NCI-H1694 treated with DMSO at 0.1 percent for 48 hours (cell line): ENCODE measurements at places on chromosomes 11 and 22.

GRCh38 chr11:110358336-110358735 is 61.9 kb upstream of the RDX start:
- DNase-seq = no peak

DNA sequence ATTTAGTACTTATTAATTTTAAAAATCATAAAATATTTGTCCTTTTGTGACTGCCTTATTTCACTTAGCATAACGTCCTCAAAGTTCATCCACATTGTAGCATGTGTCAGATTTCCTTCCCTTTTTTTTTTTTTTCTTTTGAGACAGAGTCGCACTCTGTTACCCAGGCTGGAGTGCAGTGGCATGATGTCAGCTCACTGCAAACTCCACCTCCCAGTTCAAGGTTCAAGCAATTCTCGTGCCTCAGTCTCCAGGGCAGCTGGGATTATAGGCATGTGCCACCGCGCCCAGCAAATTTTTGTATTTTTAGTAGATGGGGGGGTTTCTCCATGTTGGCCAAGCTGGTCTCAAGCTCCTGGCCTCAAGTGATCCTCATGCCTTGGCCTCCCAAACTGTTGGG is 10.6 kb downstream of the RAB6A start:
- DNase-seq = no peak

- DNase-seq = no peak
Observed at GRCh38 chr11:19861171-19861570, 148.5 kb downstream of the NAV2 start.

- DNase-seq = peak; percentile 20
Observed at GRCh38 chr11:86919557-86920210, 35.5 kb downstream of the FZD4 start.

DNA sequence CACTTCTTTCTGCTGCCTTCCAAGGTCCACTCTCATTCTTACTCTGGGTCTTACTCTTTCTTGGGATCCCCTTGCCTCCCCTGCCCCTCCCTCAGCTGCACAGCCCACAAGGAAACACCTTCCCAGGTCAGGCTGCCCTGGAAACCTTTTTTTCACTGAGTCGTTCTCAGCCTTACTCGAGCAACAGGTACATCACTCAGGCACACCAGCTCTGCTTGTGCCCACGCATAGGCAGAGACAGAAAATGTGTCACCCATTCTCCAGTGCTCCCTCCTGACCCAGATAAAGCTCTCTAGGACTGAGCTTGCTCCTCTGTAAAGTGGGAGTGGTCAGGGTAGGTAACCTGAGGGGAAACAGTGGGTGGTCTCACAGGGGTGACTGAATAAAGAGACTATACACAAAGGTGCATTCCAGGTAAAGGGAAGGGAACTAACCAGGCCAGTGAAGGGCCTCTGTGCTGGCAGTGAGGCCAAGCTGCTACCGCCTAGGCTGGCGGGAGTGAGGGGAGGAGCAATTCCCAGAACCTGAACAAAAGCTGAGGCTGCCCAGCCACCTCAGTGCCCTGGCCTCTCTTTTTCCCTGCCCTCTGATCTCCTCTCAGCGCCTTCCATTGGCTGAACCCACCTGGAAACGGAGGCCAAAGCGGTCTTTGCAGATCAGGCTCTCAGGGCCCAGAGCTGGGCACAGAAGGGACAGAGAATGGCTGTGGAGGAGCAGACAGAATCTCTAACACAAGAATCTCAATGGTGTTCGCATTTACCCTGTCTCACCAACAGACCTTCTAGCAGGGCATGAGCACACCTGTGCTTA is 15.9 kb downstream of the PRG3 start:
- DNase-seq = no peak

GRCh38 chr11:27869701-27870100 is 169.4 kb upstream of the BDNF start:
- DNase-seq = no peak

GRCh38 chr11:40306938-40307548 is 1152.4 kb downstream of the LRRC4C start:
- no peak for DNase-seq

DNA sequence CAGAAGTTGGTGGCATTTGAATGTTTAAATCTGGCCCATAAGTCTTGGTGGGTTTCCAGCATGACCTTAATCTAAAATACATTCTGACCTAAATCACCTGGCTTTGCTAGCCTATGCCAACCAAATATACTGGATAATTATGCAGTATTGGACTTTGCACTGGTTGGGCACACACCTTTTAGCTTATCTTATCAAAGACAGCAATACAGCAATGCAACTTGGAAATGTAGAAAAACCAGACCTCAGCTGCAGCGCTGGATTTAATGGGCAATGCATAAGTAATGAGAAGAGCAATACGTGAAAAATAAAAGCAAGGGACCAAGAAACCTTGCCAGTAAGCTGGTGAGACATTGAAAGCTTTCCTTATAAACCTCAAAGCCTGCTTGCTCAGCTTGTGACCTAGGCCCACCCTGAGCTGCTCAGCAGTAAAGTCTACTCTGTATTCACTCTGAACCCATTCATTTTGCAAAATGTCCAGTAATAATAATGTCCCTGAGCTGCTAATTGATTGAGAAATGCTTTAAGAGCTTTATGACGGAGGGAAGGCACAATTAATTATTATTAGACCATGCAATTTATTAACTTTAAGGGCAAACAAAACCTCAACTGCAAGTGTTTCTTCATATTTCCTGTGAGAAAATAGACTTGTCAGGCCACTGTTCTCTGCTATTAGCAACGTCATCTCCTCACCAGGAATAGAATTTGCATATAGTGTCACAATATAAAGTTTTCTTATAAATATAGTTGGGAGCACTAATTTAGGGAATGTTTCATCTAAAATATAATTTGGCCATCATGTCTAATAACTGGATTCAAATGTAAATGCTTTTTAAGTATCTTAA is 49.4 kb upstream of the CEP295 start:
- DNase-seq = no peak

DNA sequence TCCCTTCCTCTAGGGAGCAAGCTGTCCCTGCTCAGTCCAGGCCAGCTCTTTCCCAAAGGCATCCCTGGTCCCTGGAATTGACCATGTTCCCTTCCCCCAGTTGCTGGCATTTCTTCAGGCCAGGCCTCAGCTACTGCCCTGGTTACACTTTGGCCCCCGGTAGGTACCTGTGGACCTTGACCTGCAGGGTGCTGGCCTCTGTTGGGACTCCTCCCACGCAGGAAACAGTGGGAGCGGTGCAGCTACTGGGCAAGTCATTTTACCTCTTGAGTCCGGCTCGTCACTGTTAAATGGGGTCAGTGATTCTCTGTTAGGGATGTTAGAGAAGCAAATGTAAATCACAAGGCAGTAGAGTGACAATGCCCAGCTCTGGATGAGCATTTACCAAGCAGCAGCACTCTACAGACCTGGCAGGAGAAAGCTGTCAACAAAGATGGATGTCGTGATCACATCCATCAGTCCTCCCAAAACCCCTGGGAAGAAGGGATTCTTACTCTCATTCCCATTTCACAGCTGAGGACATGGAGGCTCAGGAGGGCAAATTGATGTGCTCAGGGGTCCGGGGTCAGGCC is 16.9 kb downstream of the MYO7A start:
- no peak for DNase-seq

- no peak for DNase-seq
Observed at GRCh38 chr11:35892166-35892565, 51.7 kb upstream of the LDLRAD3 start.

- DNase-seq = no peak
Observed at GRCh38 chr11:93494357-93494756, 48.8 kb downstream of the SMCO4 start.

DNA sequence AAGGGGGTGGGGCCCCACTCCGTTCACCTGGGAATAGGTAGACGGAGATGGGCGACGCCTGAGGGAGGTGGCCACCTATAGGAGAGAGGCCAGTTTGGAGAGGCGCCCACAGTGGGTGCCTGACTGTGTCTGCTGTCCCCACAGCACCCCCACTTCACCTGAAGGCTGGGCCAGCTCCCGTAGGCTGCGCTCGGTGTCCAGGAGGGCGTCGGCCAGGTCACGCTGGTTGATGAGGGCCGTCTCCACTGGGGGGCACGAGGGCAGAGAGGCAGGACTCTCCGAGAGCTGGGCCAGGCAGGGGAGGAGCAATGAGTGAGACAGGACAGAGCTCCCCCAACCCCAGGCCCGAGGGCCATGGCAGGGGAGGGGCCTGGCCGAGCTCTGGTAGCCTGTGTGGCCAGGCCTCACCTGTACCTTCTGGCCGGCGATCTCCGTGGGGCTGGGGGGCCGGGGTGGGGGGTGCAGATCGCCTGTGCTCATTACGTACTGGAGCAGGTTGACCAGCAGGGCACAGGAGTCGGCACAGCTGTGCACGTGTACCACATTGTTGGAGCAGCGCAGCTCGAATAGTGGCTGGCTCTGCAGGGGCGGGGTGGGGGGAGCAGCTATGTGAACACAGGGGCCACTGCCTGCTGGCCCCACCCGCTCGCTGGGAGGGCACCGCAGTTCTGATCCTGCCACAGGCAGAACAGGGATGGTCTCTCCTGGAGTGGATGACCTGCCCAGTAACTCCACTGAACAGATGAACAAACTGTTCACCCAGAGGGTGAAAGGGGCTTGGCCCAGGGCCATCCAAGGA is 14.7 kb downstream of the ATG2A start:
- no peak for DNase-seq
